ENCODE measurements at places on chromosomes 5 and 9.
A peak's percentile ranks its signal among the peaks of the same experiment; 100 is the strongest.

DNA sequence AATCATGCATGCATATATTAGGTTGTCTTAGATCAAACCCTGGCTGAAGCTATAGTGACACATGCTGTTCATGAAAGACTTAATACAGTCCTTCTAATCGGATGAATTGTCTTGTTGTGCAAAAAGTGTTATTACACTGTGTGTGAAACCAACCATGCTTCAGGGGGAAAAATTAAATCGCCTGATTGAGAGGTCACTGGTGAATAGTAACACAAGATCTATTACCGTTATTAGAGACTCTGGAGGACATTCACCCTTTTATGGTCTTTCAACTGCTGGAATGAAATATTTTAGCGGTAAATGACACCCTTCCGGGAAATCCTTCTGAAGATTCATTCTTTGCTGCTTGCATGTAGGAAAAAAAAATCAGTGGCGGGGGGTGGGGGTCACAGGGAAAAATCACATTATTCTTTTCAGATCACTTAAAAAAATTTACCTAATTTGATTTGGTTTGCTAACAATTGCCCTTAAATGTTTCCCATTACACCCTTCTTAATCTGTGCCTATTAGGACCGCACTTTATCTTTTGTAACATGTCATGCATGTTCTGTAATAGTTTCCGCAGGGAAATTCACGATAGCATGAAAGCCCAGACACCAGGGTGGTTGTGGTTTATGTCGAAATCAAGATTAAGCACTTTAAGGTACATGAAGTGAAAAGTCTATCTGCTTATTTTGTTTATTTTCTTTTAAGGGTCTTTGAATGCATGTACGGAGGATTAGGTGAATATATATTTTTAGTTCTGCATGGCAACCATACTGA is 120.6 kb downstream of the FOCAD start:
- DNase-seq, result no peak

GRCh38 chr5:135222171-135222681 is 176.8 kb downstream of the MACROH2A1 start:
- DNase-seq, result peak; percentile 33

- DNase-seq, result no peak
Observed at GRCh38 chr9:18014556-18014955, 435.7 kb downstream of the SH3GL2 start.

GRCh38 chr5:58446024-58446423 is 13.9 kb downstream of the PLK2 start:
- DNase-seq, result no peak

GRCh38 chr5:78025540-78025939 is 249.4 kb upstream of the TBCA start:
- DNase-seq, result no peak

- DNase-seq, result no peak
Observed at GRCh38 chr5:69212022-69212421, 22.6 kb downstream of the CENPH start.

- DNase-seq, result no peak
Observed at GRCh38 chr9:97627624-97628023, 5.5 kb downstream of the TSTD2 start.

- DNase-seq, result no peak
Observed at GRCh38 chr5:112636751-112637150, 100.9 kb upstream of the APC start.

- no peak for DNase-seq
Observed at GRCh38 chr5:87574106-87574505, 161.4 kb upstream of the CCNH start.

- no peak for DNase-seq
Observed at GRCh38 chr9:21584890-21585289, 102.8 kb upstream of the IFNE start.

DNA sequence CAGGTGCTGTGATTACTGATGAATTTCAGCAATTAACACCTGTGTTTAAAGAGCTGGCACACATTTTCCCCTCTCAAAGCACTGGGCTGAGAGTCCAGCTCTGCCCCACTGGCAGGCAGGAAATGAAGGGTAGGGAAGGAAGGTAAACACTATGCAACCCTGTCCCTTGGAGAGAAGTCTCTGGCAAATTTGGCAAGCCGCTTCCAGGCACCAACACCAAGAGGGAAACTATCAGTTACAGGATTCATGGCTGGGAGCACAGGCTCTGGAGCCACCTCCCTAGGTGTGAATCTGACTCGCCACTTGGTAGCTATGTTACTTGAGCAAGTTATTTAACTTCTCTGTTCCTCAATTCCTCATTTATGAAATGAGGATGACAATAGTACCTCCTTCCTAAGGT is 3.3 kb downstream of the ANKS6 start:
- no peak for DNase-seq

- no peak for DNase-seq
Observed at GRCh38 chr5:5716665-5717064, 294.2 kb downstream of the ICE1 start.

DNA sequence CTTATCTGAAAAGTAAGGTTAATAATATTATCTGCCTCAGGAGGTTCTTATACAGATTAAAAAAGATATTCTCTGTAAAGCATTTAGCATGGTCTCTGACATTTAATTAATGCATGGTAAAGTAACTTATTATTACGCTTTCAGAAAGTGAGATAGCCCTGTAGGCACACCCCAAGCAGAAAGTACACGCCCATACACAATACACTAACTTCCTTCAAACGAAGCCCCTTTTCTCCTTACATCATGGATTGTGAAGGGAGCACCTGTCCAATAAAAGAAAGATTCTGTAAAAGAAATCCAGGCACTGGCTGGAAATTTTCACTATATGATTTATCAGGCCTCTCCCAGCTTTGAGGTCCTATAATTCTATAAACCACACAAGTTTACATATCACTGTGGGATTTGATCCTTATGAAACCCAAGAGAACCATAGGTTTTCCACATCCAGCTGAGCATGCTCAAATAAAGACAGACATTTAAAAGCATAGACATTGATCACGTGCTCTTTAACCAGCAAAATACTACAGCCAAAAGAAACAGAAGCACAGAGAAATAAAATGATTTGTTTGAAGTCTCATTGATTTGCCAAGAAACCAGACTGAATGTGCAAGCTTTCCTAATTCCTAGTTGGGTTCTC is 14.1 kb upstream of the NR3C1 start:
- no peak for DNase-seq

DNA sequence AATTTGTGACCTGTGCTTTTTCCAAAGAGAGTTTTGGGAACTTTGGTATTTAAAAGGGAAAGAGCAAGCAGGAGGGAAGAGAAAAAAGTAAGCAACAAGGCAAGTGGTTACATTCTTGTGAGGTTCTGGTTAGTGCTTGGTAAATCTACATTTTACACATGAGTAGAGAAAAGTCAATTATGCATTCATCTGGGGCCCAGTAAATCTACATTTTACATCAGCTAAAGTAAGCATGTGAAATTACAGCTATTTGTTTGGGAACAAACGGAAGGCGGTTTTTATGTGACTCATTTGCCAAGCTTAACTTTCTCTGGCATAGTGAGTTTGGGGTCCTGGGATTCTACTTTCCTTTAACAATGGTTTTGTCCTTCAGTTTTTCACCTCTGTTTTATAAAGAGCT is 102.2 kb downstream of the SNX18 start:
- DNase-seq, result no peak

DNA sequence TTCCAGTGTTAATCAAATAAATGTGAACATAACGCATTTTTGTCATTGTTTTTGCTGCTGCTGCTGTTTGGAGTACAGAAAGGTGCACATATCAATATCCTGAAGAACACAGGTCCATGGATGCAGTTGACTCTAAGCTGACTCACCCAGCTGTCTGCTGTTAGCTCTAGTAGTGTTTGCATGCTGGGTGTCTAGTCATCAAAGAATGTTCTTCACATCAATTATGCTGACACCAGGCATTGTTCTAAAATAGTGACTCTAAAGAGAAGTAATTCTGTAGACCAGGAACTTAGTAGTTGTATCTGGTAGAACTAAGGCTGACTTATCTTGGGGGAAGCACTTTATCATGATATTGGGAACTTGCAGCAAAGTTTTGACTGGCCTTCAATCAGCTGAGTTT is 55.7 kb upstream of the DPYSL3 start:
- peak; percentile 78 for DNase-seq

GRCh38 chr5:168784454-168784853 is 205.3 kb upstream of the PANK3 start:
- DNase-seq, result no peak

DNA sequence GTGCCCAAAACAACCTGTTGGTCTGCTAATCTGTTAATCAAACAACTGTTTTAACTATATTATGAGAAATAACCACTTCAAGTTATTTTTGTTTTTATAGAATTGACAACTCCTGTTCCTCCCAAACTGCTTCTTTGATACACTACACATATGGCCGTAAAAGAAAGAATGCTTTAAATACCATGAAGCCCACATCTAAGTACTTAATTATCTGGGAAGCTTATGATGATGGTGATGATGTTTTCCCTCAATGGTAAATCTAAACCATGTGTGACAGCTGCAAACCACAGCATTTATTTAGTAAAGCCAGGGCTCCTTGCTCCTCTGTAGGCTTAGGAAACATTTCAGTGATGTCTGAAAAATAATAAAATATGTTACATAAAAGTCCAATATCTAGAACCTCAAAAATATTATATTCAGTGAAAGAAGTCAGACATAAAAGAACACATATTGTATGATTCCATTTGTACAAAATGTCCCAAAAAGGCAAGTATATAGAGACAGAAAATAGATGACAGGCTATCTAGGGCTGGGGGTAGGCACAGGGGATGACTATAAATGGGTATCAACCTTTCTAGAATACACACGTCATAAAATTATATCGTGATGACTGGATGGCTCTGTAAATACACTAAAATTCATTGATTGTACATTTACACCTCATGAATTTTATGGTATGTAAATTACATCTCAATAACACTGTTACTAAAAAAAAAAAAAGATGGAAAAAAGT is 154.1 kb downstream of the EFNA5 start:
- no peak for DNase-seq

DNA sequence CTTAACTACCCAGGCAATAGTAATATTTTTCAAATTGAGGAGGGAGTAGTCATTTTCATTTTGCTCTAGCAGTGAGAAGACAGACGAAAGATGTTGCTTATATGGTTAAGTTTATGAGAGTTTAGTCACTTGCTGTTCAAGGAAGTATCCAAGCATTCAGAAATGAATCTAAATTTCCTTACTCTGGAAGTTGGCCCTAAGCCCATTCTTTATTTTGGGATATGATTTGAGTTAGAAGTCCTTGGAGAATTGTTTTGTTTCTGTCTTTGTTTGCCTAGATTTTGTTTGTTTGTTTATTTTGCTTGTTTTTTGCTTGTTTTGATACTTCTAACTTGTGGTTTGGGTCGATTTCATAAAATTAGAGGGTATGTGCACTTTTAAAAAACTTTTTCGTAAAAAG is 146.4 kb upstream of the FGF10 start:
- DNase-seq, result no peak

Data from ELR (cell line).